Amygdala (tissue), 56 donors: ENCODE measurements at places on chromosomes 12 and 14.

DNA sequence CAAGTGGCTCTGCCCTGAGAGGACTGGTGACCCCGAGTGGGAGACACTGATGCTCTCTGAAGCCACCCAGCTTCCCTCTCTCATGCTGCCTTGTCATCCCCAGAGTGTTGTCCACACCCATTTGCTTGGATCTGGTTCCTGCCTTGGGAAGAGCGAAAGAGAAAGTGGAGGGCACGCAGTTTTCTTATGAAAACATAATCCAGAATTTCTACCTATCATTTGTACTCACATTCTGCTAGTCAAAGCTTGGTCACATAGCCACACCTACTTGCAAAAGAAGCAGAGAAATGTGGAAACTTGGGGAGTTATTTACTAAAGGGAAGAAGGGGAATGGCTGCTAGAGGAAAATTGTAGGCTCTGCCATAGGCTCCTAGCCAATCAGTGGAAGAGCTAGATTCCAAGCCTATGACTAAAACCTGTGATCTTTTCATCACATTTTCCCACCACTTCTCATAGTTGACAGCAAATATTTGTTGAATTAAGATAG is 326.3 kb downstream of the ZFP36L1 start:
- DNase-seq, result no peak

DNA sequence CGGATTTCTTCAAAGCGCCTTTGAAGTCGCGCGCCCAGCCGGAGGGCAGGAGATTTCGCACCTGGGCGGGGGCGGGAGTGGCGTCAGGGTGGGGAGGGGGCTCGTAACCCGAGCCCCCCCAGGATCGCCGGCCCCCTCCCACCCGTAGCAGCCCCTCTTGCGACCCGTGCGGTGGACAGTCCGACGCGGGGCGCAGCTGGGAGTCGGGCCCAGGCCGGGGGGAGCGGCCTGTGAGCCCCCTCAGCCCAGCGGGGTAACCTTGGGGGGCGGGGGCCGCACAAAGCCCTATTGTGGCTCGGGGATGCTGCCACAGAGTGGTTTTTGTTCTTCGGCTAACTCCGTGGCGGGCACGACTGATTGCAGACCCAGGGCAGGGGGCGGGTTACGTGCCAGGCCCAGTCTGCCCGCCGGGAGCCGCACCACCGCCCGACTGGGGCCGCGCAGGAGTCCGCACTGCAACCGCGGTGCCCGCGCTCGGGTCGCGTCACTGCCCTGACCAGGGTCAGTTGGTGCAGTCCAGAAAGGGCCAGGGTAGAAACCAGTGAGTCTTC is 4.2 kb upstream of the AAAS start:
- peak; percentile 85 for DNase-seq

DNA sequence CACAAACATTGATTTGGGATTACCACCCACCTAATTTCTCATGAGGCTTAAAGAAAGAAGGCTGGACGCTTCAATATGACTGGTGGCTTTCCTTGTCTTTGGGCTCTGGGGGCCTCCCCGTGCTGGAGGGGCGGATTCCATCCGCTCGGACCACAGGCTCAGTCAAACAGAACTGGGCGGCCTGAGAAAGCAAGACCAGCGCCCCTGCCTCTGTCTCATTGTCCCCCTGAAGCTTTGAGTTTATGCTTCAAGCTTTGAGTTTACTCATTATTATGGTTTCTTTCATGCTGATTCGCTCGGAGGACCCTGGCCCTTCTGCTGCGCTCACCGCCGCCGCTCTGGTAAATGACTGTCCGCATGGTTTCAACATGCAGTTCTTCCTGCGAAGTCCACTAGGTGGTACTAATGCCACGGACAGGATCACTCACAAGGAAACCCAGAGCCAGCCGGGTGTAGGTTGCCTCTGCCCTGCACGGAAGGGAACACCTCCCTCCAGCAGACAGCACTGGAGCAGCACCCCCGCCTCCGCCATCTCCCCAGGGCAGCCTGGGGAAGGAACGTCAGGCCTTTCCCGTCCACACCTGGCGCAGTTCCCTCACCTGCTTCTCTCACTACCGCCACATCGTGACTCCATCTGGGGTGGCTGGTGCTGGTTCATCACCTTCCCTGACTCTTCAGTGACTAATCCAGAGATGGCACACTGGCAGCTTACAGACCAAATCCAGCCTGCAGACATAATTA is 13.2 kb upstream of the TIGAR start:
- no peak for DNase-seq

- DNase-seq, result no peak
Observed at GRCh38 chr14:104130974-104131651, 7.3 kb upstream of the KIF26A start.

GRCh38 chr14:55715889-55716288 is 135.9 kb downstream of the KTN1 start:
- no peak for DNase-seq

GRCh38 chr12:10540776-10541205 is 35.1 kb downstream of the EIF2S3B start:
- DNase-seq, result no peak

GRCh38 chr14:80172375-80173051 is 38.8 kb downstream of the DIO2 start:
- no peak for DNase-seq

DNA sequence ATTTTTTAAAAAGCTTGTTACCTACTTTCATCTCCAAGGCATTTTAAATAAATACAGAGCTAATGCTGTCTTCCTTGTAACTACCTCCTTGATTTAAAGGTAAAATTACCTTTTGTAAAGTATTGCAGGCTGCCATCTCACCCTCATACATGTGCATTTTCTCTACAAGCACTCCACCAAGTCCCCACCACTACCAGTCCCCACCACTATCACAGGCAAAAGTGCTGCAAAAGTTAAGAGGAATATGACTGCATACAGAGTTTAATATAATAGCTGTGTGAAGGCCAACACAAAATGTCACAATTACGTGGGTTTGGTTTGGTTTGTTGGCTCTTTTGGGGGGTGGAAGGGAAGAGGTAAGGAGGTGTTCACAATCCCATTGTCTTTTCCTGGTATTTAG is 9.6 kb downstream of the SIX1 start:
- DNase-seq, result no peak

DNA sequence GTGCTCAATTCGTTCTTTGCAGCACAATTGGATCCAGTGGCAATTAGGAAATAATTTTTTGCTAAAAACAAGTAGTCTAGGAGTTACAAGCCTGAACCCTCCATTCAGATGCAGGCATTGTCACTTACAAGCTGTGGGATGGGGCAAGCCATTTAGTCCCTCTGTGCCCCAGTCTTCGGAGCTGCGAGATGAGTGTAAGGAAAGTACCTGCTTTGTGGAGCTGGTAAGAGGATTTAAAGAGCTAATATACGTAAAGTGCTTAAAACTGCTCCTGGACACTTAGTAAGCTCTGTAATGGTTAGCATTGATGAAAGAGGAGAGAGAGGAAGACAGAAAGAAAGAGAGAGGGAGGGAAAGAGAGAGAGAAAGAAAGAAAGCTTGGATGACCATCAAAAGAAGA is 112.5 kb downstream of the LGMN start:
- no peak for DNase-seq

DNA sequence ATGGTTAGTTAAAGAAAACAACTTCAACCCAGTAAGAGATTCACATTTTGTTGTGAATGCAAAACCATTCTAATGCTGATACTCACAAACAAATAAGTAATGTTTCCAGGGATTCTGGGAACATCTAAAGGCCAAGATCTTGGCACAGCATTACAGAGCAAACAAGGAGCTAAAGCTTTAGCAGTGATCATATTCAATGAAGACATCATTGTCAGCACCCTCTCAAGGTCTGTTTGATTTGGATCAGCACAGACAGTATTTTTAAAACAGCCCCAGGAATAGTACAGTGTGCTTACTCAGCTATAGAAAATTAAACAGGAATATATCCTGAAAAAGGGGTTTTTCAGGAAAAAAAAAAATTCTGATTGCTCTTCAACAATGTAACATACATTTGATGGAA is 71.4 kb downstream of the TMEM260 start:
- no peak for DNase-seq

DNA sequence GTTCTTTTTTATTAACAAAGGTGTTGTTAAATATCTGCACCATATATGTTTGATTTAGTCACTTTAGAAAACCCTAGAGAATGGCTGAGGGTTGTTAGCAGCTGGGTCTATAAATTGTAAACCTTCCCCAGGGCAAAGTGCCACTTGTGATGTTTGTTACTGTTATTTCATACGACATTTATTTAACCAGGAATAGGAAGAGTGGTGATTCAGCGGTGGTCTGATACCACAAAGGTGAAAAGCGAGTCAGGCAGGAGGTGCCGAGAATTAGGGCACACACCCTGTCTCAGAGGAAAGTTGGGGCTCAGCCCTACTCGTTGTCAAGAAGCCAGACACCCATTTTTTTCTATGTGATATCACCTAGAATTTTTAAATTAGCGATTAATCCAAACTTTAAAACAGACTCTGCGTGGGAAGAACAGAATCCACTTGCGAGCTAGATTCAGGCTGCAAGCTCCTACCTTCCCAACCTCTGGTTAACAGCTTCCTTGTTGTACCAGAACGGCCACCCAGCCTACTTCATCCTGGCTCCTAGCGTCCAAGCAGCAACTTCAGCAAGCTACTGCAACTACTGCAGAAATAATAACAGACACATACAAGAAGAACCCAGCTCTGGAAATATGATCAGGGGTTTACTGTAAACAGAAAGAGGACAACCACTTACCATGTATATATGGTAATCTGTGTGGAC is 126.7 kb downstream of the TMEM132D start:
- no peak for DNase-seq

- peak; percentile 15 for DNase-seq
Observed at GRCh38 chr12:64625243-64626077, 15.2 kb downstream of the RASSF3 start.

DNA sequence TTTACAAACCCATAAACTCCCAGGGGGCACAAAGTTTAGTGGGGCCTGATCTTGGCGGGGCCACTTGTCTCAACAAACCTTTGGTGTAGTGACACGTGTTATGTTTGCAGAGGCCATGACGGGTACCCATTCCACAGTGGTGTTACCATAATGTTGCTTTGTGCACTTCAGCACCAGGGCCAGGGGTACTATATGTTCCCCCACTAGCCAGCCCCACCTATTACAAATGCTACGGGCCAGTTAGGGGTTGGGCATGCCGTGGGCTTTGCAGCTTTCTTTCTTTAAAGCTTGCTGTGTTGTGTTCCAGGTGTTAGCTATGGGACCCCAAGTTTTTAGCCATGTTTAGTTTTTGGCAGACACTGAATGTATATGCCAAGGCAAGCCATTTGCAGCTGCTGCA is 30.8 kb upstream of the G2E3 start:
- DNase-seq, result no peak

GRCh38 chr12:6563448-6564050 is 4.5 kb downstream of the NOP2 start:
- no peak for DNase-seq

GRCh38 chr12:105562199-105562971 is 231.9 kb downstream of the C12orf75 start:
- no peak for DNase-seq

- no peak for DNase-seq
Observed at GRCh38 chr14:104882991-104883660, 18.1 kb downstream of the CEP170B start.

DNA sequence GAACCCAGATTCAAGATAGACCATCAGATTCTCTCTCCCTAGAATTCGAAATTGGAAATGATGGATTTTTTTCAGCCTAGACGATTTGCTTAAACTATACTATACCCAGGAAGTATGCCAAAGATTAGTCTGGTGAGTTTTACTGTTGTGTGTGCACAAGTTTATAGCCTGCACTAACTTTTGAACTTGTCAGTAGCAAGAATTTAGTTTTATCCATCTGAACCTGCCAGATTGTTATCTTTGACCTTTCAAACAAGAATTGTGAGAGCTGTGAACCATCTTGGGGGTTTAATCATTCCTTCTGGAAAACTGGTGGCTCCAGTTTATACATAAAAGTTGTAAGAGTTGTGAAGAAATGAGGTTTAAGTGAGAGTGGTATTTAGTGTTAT is 243.5 kb upstream of the DAAM1 start:
- DNase-seq, result no peak

GRCh38 chr12:118436986-118437385 is 60.6 kb downstream of the SUDS3 start:
- no peak for DNase-seq

DNA sequence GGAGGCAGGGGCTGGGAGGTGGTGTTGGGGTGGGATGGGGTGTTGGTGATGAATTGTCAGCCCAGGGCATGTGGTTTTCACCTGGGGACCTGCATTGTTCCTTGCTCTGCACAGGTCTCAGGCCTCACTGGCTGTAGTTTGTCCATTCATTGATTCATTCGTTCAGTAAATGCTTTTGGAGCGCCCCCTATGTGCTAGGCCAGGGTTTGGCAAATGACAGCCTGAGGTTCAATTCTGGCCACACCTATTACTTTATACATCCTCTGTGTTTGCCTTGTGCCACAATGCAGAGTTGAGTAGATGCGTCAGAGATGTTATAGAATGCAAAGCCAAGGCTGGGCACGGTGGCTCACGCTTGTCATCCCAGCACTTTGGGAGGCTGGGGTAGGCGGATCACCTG is 4.7 kb downstream of the ADCK1 start:
- DNase-seq, result no peak

- no peak for DNase-seq
Observed at GRCh38 chr12:104164634-104165033, 26.6 kb upstream of the NFYB start.
